GOT3 (cell line): ENCODE measurements at places on chromosomes 16 and 17.

DNA sequence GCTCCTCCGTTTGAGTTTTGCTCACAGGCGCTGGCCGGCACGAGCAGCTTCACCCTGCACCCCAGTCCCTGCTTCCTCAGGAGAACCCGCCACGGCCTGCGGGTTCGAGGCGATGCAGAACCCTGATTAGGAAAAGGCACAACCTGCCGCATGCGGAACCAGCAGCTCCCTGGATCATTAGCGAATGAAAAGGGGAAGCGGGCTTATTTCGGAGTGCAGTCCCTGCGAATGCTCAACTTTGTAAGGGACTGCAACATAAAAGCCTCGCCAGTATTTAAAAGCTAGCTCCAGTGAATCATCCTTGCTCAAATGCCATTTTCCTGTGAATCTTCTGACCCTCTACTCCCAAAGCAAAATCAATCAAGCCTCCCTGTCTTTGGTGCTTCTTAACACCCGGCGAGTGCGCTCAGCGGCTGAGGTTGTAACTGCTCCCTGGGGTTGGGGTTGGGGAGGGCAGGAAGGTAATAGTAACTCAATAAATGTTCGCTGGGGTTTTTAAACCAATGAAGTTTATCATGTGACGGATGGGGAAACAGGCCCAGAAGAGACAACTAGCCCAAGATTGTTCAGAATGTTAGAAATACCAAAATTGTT, 678 bp upstream of the AKAP10 start:
- no peak for DNase-seq

GRCh38 chr16:69535123-69536050, 30.4 kb upstream of the NFAT5 start:
- DNase-seq = no peak

DNA sequence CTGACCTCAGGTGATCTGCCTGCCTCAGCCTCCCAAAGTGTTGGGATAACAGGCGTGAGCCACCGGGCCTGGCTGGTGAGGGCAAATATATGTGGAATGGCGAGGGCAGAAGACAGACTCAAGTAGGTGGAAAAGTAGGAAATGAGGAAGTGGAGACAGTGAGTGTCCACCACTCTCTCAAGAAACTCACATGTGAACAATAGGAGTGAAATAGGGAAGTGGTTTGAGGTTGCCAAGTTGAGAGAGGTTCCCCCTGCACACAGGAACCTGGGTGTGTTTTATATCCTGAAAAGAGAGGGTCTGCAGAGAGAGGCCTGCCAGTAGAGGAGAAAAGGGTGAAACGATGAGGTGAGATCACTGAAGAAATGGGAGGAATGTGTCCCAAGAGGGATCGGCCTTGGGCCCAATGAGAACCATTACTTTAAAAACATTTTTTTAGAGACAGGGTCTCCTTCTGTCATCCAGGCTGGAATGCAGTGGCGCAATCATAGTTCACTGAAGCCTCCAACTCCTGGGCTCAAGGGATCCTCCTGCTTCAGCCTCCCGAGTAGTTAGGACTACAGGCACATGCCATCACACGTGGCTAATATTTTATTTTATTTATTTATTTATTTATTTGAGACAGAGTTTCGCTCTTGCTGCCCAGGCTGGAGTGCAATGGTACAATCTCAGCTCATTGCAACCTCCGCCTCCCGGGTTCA, 17.1 kb upstream of the CORO1A start:
- DNase-seq = no peak

- no peak for DNase-seq
These were observed 9.9 kb upstream of the CACNG4 start for GRCh38 chr17:66954632-66955031.

GRCh38 chr16:2952679-2953078, 11.4 kb upstream of the KREMEN2 start:
- DNase-seq = no peak

GRCh38 chr17:21019976-21020586, 22.7 kb downstream of the USP22 start:
- no peak for DNase-seq

DNA sequence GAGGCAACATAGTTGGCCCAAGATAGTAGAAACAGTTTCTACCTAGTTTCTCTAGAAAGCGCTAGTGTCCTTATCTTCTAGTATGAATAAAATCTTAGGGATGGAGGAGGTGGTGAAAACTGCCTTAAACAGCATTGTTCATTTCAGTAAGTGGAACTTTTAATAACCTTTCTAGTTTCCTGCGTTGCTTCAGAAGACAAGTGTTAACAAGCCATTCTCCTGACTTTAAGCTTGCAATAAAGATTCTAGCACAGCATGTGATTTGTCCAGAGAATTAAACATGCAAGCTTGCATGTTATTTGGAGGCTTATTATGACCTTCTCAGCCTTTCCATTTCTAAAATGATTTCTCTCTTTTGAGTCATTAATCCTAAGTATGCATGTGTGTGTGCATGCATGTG, 72.3 kb downstream of the TANGO6 start:
- DNase-seq = no peak

DNA sequence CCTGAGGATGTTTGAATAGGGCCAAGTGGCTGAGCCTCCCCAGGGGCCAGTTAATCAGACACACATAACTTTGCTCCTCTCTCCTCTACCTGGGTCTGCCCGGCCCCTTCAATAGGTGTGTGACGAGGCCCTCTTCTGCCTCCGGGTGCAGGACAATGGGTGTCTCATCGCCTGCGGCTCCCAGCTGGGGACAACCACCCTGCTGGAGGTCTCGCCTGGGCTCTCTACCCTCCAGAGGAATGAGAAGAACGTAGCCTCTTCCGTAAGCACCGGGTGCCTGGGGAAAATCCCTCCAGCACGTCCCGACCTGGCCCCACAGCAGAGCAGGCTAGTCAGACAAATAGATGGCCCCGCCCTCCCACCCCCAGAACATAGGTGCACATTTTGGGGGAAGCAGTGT, 16.1 kb upstream of the KIF19 start:
- no peak for DNase-seq

DNA sequence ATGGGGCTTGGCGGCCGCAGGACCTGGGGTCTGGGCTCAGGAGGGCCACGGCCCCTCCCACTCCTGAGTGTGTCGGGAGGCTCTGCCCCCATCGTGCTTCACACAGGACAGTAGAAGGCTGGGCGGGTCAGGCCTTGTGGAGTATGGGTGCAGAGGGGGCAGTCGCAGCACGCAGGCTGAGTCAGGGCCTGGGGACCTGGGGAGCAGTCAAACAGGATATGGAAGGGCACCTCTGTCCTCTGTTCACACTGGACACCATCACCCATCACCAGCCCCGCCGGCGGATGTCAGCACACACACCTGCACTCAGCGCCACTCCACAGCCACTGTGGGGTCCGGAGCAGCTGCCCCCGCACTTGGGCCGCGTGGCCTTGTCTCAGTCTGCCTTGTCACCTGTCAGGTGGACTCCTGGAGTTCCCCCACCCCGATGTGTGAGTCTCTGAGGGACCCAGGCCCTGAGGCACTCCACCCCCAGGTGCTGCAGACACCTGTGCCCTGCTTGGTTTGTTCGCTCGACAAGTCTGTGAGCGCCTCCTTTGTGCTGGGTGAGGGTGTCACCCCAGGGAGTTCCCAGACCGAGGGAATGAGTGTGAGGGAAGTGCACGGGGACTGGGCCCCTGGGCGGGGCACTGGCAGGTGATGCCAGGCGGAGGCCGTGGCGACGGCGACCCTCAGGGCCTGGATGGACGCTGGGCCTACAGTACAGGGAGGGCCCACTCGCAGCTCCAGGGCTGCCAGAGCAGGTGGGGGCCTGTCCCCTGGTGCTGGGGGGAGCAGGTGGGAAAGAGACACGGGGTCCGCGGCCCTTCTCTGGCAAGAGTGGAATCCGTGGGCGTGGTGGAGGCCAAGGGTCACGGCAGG, 31.7 kb downstream of the ZFPM1 start:
- no peak for DNase-seq

- DNase-seq = peak; percentile 89
These were observed at the start of gene SOCS1 for GRCh38 chr16:11255737-11256660. SOCS1 (minus strand) TSS chr16:11256204; CDS start chr16:11255478, 726 bp downstream.

DNA sequence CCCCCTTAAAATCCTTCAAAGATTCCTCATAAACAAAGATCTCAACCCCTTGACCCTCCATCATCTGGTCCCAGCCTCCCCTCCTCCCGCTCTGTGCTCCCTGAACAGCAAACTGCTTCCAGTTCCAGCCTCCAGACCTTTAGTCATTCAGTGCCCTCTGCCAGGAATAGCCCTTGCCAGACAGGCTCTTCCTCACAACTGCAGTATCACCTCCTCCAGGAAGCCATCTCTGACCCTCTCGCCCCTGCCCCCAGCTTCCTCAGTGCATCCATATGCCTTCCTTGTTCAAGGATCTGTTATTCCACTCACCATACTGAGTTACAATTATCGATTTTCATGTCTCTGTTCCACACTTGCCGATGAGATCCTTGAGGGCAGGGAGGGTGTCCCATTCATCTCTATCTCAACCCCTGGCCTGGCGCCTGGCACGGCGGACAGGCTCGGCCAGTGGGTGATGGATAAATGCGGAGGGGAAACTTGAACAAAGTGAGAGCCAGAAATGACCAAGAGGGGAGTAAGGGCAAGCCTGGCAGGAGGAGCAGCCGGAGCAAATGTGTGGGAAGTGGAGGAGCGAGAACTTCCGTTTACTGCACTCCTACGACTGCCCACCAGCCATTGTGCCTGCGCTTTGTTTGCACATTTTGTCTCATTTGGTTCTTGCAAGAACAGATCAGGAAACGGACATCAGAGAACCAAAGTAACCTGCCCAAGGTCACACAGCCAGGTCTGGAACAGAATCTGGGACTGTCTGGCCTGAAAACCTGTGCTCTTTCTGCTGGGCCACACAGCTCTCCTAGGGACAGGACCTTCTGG, 2.0 kb upstream of the NXPH3 start:
- DNase-seq = no peak

DNA sequence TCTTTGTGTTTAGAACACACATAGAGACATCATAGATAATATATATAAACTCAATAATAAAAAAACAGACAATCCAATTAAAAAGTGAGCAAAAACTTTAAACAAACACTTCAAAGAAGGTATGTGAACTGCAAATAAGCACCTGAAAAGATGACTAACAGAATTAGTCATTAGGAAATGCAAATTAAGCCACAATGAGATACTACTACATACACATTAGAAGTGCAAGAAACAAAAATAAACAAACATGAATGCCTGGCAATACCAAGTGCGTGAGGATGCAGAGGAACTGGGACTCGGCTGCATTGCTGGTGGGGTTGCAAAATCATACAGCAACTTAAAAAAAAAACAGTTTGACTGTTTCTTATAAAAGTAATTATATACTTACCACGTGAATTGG, 799.0 kb downstream of the KCNJ2 start:
- DNase-seq = no peak

DNA sequence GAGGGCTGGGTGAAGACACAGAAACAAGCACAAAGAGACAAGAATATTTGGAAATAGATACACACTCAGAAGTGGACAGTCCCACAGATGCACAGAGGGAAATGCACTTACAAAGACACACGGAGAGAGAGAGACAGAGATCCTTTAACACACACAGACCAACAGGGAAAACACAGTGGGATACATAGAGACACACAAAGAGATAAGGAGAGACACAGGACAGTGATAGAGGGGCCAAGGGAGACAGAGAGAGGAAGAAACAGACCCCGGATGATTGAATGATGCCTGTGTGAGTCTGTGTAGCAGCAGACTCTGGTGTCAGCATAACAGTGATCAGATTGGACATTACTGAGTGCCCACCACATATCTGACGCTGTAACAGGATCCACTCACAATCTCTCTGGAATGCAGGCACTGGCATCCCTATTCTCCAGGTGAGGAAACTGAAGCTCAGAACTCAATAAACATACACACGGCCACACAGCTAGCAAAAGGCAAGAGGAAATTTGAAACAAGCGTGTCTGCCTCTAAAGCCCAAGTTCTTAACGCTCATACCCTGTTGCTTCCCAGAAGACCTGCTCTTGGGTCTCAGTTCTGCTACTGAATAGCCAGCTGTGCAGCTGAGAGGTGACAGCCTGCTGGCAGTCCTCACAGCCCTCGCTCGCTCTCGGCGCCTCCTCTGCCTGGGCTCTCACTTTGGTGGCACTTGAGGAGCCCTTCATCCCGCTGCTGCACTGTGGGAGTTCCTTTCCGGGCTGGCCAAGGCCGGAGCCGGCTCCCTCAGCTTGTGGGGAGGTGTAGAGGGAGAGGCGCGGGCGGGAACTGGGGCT, 186.3 kb upstream of the NLRP1 start:
- no peak for DNase-seq

- no peak for DNase-seq
These were observed 13.4 kb downstream of the SNX20 start for GRCh38 chr16:50667497-50668367.

DNA sequence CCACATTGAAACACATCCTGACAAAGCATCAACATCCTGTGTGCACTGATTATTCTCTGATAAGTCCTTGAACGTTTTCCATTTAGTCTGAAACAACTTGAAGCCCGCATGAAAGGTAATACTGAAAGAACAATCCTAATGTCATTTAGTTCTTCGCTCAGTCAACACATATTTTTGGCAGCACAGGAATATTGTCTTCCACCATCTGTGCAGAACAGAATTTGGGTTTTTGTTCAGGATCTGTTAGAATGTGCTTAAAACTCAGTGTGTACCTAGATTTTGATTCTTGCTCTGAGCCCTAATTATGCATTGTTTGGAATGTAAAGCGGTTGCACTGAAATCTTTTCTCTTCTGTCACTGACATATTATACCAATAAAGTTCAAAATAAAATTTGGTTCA, 1036.6 kb downstream of the CDH11 start:
- DNase-seq = no peak

- peak; percentile 27 for DNase-seq
These were observed 1.6 kb downstream of the PPL start for GRCh38 chr16:4935241-4935855.

DNA sequence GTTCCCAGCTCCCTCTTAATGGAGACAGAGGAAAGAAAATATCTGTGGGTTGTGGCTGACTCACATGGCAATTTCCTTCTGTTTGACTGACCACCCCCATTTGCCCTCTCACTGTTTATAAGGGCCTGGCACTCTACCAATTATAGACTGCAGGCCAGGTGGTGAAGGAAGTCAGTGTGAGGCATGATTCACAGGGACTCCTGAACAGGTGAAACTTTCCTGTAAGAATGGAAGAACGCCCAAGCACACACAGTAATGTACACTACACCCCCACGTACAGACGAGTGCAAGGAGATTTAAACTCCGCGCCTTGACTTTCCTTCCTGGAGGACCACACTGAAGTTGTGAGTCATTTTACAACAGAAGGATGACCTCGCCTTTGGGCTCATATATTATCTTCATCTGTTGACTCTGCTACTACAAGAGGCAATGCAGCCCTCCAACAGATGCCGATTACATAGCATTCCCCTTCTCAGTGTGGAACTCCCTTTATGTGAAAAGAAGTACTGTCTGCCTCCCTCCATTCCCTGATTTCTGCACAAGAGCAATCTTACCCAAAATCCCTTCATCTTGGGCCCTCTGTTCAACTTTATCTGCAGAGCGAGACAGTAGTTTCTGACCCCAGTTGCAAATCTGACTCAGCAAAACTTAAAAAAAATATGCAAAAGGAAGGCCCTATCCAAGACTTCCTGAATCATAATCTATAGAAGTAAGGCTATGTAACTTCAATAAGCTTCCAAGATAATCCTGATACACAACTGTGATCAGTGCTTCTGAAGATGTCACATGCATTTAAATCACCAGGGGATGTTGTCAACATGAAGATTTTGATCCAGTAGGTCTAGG, 163.6 kb downstream of the SHISA6 start:
- no peak for DNase-seq
